Stimulated activated naive CD8-positive, alpha-beta T cell treated with anti-CD3 and anti-CD28 coated beads, Interleukin-15, Interleukin-2, amounts not matched to agents 100 U/mL and 50 U/mL, for 24 hours (primary cell): ENCODE measurements at places on chromosomes 11 and 22.

DNA sequence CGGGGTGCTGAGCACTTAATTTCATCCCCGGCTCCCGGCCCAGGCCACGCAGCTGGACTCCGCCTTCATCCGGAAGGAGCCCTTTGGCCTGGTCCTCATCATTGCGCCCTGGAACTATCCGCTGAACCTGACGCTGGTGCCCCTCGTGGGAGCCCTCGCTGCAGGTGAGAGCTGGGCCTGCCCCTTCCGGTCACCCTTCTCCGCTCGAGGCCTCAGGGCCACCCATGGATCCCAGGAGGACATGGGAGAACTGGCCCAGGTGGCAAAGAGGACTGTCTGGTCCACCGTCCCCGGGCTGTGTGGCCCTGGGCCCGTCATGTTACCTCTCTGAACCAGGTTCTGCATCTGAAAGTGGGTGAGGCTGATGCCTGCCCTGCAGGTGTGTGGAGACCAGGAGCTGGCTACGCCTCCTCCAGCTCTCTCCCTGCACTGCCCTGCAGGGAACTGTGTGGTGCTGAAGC lies 8.6 kb downstream of the ALDH3B1 start:
- no peak for DNase-seq

DNA sequence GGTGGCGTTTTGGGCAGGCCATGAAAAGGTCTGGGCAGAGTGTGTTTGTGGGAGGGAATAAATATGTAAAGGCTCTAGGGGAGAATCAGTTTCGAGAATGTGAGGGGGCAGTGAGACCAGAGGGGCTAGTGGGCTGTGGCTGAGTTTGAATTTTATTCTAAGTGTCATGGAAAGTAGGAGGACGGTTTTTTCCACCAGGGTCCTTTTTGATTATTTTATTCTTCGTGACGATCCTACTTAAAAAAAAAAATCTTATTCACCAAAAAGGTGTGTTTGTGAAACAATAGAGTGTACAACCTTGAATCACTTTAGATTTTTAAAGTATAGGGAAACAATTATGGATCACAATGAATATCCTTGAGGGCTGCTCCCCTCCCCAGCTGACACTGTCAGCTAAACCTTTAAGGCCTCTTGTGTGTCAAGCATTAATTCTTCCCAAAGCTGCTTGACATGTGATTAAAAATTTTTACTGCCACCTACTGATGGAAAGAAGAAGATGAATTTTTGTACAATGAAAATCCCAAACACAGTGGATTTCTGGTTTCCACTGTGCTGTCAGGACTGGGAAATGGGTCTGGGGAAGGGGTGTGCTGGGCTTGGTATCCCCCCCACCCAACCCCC lies 107.5 kb upstream of the OR4B1 start:
- DNase-seq, result no peak

GRCh38 chr22:46346680-46347405 lies 11.3 kb downstream of the TRMU start:
- no peak for DNase-seq

DNA sequence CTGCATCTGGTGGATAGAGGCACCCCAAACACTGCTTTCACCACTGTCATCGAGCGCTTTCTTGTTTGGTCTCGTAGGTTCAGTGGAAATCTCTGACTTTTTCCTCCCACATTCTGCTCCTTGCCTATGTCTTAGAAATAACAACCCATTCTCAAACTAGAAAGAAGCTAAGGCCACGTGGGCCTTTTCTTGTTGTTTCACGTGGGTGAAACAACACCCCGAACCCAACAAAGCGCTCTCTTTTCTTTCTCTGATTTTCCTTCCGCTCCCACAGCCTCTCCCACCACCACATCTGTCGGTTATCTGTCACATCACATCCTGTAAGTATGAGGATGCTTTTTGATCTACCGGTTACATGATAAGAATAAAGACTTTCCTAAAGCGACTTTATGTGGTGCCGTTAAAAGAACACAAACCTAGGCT lies 77.1 kb downstream of the LINC01488 start:
- DNase-seq, result peak; percentile 8

GRCh38 chr22:30425616-30426387 lies at the start of gene MTFP1:
TSS of gene MTFP1 (plus strand) at chr22:30425768. CDS start at chr22:30425880, 112 bp downstream.
- DNase-seq, result peak; percentile 66

GRCh38 chr11:35099278-35100012 lies 39.5 kb upstream of the CD44 start:
- no peak for DNase-seq

GRCh38 chr11:68780829-68781228 lies 29.5 kb upstream of the TESMIN start:
- DNase-seq, result peak; percentile 19

DNA sequence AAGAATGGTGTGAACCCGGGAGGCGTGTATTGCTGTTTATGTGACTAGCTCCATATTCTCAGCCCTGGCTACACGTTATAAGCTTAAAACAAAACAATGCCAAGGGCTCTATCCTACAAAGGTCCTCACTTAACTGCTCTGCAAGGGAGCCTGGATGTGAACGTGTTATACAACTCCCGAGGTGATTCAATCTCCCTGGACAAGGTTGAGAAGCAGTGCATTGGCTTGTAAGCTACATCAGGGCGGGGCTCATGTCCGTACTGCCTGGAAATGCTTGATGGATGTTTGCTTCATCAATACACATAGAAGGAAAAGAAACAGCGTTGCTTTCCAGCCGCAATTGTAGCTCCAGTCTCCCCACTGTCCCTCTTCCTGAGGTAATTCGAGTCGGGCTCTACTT lies 256.9 kb upstream of the SYN3 start:
- DNase-seq, result no peak

GRCh38 chr11:2093575-2094353 lies 45.4 kb downstream of the IGF2 start:
- no peak for DNase-seq

DNA sequence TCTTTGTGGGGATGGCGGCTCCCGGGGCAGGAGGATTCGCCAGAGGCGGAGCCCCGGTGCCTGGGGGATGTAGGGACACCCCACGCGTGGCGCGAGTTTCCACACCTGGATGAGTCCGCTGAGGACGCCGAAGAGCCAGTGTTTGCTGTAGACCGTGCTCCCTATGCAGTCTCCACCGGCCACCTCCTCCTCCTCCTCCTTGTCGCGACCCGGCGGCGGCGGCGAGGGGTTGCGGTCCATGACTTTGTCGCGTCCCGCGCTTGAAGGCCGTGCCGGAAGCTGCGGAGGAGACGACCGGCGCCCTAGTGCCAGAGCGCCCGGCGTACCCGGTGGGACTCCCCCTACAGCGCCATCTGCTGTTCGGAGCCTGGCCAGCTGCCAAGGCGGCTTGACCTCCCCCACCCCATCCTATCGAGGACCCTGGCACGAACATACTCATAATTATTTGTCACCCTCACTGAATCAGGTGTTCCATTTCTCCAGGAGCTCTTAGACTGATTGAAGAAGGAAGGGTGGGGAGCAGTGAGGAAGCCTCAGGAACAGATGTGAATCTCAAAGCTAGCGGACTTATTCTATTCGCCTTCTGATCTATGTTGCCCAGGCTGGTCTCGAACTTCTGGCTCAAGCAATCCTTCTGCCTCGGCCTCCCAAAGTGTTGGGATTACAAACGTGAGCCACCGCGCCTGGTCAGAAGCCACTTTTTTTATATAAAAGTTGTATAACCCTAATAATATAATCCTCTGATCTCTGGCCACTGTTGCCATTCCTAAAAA lies at the start of gene SAAL1:
Gene SAAL1, minus strand, starts transcription at position 281 of the 773 bp plus-strand sequence. Its CDS starts 41 bp downstream, at position 240.
- peak; percentile 98 for DNase-seq

DNA sequence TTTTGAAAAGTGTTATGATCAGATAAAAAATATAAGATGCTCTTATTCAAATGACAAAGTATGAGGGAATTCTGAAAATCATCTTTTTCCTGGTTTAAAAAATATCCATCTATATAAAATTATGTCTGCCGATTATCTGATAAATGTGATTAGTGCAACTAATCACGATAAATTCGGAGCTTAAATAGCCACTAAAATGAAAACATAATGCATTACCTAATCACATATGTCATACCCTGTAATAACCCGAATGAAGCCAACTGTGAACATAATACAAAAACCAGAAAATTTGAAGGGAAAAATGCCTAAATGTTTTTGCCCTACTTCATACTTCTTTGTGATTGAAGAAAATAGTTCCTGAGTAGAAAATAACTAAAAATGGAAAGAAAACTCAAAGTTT lies 808.4 kb upstream of the LUZP2 start:
- no peak for DNase-seq

DNA sequence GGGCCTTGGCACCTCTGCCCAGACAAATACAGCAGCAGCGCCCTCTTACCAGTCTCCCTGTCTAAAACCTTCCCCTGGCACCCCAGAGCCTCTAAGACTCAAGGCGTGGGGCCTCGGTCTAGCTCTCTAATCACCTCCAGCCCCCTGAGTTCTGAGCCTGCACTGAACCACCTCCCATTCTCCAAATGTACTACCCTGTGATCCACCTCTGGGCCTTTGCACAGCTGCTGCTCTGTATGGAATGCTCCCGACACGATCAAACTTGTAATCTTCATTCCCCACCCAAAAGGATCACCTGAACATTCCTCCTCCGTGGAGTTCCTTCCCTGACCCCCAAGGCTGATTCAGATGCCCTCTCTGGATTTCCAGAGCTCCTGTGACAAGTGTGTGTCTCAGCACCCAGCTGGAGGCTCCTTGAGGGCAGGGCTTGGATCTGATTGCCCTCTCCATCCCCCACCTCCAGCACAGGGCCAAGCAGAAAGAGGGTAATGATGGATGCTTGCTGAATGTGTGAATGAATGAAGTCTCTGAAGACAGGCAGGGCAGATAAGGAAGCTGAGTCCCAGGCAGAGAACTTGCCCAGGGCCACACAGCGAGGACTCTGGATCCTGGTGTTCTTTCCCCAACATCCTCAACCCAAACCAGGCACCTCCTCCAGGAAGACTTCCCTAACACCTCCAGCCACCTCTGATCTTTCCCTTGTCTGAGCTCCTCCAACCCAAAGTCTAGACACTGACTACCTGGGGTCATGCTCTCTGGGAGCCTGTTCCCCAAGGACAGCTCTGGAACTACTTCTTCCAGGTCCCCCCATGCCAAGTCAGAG lies 18.3 kb downstream of the STARD10 start:
- no peak for DNase-seq

- DNase-seq, result no peak
Observed at GRCh38 chr11:101129203-101129943, at the start of gene PGR. TSS of gene PGR (minus strand) at chr11:101129813. CDS start at chr11:101129070, 743 bp downstream.

DNA sequence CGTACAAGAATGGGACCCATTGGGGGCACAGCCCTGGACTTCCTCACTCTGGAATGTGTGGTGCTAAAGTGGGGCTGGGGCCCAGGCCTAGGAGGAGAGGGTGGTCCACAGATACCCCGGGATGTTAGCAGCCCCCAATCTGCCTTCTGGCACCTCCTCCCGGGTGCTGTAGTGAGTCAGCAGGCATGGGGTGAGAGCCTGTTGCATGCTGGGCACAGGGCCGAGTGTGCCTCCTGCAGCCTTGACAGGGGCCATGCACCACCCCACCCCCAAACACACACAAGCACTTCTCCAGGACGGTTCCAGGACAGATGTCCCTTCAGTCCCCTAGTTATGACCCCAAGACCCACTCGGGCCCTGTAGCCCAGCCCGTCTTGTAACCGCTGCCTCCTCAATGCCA lies 23.5 kb upstream of the PHF21A start:
- no peak for DNase-seq

DNA sequence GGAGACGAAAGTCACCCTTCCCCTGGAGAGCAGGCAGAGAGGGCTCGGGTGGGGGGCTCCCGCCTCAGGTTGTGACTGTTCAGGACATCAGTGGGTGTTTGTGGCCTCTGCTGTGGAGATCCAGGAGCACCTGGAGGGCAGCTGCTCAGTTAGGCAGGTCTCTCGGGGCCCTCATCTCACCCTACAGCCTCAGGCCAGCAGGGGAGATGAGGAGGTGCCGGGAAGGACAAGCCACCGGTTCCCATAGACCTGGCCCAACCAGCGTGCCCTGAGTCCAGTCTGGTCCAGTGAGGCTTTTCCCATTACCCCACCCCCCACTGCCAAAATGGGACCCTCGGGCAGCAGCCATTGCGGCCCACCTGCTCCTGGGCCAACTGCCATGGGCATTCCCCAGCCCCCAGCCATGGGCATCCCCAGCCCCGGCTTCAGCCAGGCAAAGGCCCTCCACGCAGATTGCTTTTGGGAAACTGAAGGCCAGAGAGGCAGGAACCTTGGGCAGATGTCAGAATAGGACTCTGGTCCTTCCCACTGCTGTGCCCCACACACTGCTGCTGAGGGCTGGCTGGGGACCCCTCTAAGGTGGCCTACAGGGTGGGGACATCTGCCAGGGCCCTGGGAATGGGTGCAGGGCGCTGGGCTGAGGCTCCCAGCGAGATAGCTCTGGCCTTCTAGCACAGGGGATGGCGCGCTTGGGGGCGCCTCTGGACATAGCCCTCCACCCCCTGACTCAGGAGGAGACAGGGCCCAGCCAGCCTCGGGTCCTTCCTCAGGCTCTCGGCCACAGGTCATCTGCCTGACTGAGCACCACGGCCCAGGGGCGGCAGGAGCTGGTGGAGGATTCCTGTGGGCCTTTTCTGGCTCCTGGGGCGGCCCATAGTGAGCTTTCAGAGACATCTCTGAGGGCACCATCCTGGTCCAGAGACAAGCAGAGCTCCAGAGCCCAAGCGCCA lies 4.8 kb downstream of the PIM3 start:
- DNase-seq, result peak; percentile 27

DNA sequence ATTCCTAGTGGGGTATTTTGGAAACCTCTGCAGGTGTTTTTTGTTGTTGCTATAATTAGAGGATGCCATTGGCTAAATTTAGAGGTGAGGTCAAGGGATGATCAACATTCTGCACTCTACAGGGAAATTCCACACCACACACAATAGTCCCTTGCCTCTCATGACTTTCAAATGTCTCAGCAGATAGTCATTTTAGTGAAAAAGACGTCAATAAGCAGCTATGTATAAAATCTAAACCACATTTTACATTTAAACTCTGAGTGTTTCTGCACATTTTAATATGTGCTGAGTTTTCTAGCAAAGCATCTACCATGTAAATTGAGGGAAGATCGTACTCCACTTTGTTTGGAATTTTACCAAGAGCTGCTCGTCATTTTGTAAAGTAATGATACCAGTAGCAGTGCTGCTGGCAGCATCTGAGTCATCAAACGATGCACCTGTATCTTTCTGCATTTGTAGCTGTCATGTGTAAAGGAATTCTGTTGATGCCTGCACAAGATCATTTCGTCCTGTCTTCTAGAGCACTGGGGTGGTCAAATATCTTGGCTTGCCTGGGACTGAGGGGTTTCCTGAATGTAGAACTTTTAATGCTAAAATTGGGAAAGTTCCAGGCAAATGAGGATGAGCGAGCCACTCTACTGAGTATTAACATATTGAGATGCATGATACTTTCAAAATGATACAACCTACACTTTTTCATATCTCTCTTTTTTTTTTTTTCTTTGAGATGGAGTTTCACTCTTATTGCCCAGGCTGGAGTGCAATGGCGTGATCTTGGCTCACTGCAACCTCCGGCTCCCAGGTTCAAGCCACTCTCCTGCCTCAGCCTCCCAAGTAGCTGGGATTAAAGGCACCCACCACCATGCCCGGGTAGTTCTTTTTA lies 414.5 kb upstream of the SYN3 start:
- no peak for DNase-seq

- DNase-seq, result no peak
Observed at GRCh38 chr22:24695060-24695459, 79.5 kb downstream of the PIWIL3 start.

DNA sequence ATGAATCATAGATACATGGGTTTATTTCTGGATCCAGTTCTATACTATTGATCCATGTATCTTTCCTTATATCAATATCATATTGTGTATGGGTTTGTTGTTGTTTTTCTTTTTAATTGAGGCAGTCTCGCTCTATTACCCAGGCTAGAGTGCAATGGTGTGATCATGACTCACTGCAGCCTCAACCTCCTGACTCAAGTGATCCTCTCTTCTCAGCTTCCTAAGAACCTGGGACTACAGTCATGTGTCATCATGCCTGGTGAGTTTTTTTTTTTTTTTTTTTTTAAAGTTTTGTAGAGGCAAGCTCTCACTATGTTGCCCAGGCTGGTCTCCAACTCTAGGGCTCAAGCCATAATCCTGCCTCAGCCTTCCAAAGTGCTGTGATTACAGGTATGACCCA lies 1589.4 kb upstream of the TENM4 start:
- DNase-seq, result no peak
